Head of caudate nucleus (tissue), 42 donors: ENCODE measurements at places on chromosomes 7 and 10.

GRCh38 chr7:94813917-94814316 is 93.5 kb upstream of the PPP1R9A start:
- DNase-seq = no peak

GRCh38 chr7:8982338-8982992 is 549.1 kb downstream of the NXPH1 start:
- no peak for DNase-seq

DNA sequence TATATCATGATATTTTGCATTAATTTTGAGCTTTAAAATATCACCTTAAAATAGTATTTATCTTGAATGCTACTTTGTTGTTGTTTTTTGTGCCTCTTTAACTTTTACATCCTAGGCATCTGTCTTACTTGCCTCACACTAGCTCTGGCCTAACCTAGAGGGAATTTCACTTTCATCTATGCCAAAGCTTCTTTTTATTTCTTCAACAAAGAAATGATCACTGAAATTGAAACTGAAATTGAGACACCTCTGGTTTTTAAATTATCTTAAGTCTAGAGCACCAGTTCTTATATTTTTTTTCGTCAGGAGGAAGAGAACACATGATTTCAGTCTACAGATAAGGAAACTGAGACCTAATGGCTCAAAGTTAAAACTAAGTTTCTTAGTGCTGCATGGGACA is 3.5 kb upstream of the SCIN start:
- no peak for DNase-seq

GRCh38 chr7:154794147-154794780 is 208.7 kb downstream of the PAXIP1 start:
- DNase-seq = no peak

- DNase-seq = no peak
These were observed 134.0 kb downstream of the TPST1 start for GRCh38 chr7:66339141-66339540.

GRCh38 chr7:81648716-81649115 is 121.1 kb downstream of the HGF start:
- DNase-seq = no peak

- DNase-seq = no peak
These were observed 32.5 kb downstream of the PRKAR2B start for GRCh38 chr7:107076781-107077698.

GRCh38 chr7:84637568-84638338 is 443.2 kb upstream of the SEMA3A start:
- DNase-seq = no peak

DNA sequence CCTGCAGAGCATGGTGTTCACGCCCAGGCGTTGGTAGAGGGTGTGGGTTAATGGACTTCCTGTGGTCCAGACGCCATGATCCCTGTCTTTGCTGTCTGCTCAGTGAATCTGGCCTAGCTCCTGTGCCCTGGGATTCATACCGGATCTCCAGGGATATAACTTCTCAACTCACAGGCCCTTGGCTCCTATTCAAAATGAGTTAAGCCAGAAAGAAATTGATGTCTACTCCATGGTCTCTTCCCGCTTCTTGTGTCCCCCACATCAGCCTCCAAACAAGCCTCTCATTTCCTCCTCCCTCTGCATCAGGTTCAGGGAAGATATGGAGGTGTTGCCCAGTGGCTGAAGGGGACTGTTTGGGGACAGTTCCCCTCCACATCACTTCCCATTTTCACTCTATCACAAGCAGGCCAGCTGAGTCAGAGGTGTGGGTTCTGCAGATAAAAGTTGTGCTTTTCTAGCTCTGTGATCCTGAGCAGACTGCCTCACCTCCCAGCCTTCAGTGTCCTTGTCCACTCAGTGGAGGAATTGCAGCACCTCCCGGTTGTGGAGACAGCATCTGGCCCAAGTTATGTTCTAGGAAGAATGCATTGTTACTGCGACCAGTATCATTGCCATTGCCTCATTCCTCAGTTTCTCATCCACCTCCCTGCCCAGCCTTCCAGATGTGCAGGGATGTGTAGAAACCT is 22.5 kb downstream of the AKR1E2 start:
- no peak for DNase-seq

DNA sequence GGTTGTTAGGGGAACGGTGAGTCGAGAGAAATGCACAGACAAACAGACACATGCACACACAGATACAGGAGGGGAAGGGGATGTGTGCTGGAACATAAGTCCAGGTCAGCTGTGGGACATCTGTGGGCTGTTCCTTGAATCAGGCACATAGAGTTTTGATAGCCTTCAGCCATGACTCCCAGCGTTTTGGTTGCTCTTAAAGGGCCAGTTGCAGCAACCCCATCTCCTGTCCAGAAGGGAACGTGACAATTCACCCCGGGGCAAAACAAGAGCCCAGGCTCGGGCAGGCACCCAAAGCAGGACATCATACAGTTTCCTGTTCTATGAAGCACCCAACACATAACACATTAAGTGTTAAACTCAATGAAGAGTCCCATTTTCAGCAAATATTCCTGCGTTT is 9.6 kb downstream of the INSYN2A start:
- DNase-seq = no peak

DNA sequence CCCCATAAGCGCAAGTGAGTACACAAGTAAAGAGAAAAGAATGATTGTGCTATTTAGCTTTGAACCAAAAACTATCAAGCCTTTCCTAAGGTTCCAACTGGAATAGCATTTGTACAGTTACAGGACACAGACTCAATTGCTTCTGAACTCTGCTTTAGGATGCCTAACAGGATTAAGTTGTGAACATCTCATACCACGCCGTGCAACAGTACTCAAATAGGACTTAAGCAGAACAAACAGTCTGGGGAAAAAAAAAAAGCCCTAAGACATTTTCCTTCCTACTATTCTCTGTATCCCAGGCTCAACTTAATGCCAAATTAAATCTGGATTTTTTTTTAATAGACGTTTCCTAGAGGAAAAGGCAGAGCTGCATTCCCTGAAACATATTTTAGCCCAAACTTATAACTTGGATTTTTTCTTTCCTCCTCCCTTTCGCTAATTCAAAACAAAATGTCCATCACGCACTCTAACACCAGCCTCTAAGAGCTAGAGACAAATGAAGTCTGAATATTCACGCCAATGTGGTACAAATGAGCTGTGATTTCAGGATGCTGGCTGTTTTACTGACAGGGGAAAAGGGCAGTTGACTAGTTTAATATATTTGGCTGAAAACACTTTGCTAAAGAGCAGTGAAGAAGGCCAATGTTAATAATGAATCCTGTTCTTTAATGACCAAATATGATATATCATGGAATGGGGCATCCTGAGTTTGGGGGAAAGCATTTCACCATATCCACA is 68.6 kb downstream of the CALD1 start:
- no peak for DNase-seq

DNA sequence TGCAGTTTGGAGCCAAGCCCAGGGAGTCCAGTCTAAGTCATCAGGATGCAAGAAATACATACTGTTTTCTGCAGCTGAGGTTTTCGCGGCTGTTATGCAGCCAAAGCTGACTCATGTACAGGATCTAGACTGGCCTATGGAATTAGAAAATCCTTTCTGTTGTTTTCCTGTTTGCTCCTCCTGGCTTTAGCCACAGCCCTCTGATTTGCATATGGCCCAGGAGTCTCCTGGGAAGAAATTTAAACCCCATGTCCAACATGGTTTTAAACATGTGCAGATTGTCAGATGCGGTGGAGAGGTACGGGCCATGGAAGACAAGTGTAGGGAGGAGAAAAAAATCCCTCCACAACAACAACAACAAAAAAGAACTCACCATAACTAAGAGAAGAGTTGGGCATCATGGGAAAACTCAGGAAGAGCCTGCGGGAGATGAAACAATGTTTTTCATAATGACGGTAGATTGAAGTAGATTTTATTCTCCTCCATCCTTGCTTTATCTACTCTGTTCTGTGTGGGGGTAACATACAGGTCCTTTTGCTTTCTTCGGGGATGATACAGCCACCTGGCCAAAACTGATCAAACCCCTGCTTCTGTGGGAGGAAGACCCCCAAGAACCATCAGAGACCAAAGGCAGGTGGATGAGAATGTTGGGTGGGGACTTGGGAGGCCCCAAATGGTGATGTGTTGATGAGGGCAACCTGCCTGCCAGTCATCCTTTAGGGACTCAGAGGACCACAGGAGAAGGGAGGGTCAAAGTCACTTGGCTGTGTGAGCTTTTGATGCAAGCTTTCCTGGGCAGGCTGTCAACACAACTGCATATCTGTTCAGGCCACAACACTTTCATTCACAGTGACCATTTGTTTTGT is 29.8 kb upstream of the GNA12 start:
- DNase-seq = no peak

DNA sequence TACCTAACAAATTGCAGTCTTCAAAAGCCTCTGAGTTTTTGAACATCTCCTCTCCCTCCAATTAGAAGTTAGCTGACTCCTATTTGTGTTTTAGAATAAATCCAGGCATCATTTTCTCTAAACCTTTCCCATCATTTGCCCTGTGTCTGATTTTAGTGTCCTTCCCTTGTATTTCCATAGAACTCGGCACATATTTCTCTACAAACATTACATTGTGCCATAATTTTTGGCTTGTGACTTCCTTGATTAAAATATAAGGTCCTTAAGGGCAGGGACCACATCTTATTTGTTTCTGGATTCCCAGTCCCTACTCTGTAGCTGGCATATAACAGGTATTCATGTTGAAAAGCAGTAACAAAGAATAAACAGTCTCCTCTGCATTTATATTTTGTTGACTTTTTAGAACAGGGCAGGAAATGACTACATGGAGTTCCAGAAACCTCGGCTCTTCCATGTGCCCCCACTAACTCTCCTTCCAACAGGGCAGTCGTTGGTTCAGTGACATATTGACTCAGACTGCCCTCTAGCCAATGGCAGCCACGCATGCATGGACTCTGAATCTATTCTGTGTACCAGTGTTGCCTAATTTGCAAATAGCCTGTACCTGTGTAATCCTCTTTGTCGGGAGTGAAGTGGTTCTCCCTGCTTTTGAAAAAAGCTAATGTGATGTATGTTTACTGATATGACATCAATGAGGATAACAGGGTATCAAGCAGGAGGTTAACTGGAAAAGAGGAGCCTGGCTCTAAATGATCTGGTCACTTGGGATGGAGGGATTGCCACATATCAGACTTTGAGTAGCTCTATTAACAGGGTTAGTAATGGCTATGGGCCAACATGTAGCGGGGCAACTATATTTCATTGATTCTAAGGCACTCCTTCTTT is 19.8 kb upstream of the CPN1 start:
- no peak for DNase-seq

GRCh38 chr7:92276460-92276864 is 30.7 kb downstream of the ANKIB1 start:
- no peak for DNase-seq

- no peak for DNase-seq
These were observed 126.1 kb downstream of the PLXNA4 start for GRCh38 chr7:132450188-132450587.

DNA sequence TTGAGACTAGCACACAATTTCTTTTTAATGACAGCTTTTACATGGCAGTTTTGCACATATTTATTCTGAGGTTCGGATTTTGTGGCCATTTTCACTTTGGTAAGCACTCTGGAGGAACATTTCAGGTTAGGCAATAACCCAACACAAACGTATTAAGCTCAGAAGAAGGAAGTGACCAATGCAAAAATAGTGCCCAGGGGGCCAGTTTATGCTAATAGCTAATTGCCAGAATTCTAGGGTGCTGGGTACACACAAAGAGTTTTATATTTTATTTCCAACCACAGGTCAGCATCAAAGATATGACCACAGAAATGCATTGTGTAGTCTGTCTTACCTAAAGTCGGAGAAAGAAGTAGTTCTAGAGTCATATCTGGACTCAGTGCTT is 8.4 kb upstream of the AGR2 start:
- no peak for DNase-seq

DNA sequence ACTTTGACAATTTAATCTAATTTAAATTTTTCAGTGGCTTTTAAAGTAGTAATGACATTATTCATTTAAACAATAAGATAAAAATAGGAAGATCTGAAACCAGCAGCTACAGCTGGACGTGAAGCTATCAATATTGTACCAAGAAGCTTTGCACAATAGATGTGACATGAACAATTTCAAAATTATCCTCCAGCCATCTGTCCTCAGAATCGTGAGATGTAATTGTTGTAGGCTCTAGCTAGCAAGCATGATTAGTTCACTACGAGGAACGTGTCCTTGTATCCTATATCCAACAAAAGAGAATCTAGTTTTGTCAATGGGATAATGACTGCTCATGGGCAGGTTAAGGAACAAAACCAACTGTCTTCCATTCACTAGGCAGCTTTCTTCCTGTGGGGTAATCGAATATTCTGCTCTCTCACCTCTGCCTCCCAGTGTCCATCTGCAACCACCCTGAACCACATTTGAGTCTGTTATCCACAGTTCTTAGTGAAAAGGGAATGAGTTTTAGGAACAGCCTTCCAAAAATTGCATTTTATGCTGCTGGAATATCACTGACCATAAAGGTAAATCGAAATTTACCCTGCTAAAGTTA is 247.3 kb downstream of the PARD3 start:
- DNase-seq = no peak

GRCh38 chr10:4186849-4187540 is 402.0 kb upstream of the KLF6 start:
- no peak for DNase-seq

GRCh38 chr7:19464241-19464640 is 244.6 kb downstream of the POLR1F start:
- DNase-seq = no peak

GRCh38 chr7:116595063-116595462 is 70.2 kb downstream of the CAV1 start:
- DNase-seq = no peak

DNA sequence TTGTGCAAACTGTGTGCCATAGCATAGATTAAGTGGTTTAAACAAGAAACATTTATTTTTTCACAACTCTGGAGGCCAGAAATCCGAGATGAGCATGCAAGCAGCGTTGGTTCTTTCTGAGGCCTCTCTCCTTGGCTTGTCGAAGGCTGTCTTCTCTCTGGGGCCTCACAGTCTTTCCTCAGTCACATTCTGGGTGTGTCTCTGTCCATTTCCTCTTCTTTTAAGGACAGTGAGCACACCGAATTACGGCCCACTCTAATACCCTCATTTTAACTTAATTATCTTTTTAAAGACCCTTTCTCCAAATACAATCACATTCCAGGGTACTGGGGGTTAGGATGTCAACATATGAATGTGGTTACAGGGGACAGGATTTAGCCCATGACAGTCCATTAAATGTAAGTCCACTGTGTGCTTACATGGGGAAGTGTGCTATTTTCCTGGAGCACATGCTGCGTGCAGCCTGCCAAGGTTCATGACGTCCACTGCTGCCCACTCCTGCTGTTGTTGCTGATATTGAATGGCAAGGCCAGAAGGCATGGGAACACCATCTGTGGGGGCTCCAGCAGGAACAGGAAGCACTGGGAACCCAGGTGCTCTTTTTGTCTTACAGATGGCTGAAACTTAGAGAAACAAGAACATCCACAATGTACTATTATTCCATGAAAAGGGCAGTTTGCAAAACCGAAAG is 365.5 kb downstream of the GALNT17 start:
- no peak for DNase-seq

DNA sequence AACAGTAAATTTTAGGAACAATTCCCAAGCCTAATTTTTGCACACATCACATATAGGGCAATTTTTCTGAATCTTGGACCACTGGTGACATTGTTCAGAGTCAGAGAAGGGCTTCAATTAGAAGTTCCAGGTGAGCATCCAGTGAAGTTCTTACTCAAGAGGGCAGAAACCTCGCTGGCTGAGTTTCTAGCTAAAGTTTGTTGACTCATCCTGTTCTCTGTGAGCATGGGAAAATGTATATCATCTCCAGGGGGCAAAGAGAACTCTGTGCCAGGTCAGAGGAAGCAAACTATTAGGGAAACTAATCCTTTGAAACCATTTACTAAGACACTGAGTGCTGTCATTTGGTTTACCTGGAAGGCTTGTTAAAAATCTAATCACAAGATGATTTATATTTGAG is 695.6 kb upstream of the IGFBP3 start:
- DNase-seq = no peak
